Skin of body (tissue), 3 donors: ENCODE measurements at places on chromosomes 7 and 10.

DNA sequence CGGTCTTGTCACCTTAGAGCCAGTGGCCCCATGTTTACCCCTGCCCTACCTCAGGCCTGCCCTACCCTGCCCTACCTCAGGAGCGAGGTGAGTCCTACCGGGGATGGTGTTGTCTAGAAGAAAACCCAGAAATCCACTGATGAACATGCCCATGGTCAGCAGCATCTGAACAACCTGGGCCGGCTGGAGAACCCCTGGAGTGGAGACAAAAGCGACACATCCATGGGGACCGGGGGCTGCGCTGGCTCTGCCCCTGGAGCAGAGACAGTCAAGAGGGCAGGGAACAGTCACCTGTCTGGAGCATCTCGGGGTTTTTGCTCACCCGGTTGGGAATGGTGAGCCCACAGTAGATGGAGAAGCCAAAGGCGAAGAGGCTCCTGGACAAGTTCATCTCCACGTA, 36.3 kb downstream of the STRA8 start:
- DNase-seq: no peak

GRCh38 chr7:25456467-25457171, 228.3 kb upstream of the NPVF start:
- DNase-seq: no peak

DNA sequence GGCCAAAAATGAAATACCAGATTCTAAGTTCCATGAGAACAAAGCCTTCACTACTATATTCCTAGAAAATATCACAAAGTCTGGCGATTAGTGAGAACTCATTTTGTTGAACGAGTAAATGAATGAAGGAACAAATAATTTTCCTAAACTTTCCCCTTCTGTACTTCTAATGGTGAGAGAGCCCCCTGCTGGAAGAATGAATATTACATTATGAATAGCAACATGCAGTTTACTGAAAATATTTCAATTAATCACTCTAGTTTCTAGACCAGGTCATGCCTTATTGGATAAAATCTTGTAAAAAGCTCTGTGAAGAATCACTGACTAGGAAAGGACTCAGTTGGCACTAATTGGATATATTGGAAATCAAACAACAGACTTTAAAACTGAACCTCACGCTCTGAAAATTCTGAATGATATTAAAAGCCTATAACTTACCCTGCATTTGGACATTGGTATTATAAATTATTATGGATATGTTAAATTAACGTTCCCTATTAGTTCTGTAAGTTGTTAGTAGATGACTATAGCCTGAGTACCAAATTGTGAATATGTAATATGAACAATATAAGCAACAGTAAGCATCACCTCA, 32.4 kb upstream of the MTPN start:
- DNase-seq: peak; percentile 8

DNA sequence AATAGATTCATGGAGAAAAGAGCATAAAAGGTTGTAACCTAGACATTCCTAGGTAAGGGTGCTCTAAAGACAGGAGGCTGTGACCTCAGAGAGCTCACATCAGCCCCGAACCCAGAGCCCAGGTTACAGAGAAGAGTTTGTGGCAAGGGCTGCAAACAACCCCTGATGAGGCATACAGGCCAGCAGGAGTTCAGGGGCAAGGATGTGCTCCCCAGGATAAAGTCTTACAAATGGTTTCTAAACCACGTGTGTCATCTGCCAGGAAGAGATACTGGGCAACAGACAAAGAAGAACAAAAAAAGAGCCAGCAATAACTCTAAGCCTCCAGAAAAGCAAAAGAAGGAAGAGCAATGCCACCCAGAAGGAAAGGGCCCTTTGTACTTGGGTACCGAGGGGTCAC, 27.7 kb downstream of the NCAPG2 start:
- no peak for DNase-seq

GRCh38 chr10:5976512-5977470, 552 bp downstream of the IL15RA start:
- DNase-seq: no peak

DNA sequence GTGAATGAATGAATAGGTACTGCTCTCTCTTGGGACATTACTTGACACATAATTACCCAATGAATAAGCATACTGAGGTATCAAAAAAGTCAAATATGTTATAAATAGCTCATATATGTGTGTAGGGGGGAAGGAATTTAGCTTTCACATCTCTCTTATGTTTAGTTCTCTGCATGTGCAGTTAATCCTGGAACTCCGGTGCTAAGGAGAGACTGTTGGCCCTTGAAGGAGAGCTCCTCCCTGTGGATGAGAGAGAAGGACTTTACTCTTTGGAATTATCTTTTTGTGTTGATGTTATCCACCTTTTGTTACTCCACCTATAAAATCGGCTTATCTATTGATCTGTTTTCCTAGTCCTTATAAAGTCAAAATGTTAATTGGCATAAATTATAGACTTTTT, 1.2 kb downstream of the CFTR start:
- no peak for DNase-seq

DNA sequence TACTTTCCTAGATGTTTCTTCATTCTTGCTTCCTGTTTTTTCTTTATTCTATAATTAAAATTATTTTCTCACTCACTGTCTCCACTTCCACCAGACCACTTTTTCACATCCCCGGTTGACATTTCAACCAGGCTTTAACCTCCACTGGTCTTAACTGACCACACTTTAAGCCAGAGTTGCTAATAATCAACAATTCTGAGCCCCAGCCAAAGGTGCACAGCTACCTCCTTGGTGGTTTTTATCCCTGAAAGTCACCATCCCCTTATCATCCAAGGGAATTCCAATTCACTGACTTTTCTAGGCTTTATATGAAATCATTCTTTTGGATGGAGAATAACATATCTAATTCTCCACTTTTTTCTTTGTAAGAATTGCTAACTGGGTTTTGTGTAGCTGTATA, 138.9 kb downstream of the FRMD4A start:
- DNase-seq: no peak

DNA sequence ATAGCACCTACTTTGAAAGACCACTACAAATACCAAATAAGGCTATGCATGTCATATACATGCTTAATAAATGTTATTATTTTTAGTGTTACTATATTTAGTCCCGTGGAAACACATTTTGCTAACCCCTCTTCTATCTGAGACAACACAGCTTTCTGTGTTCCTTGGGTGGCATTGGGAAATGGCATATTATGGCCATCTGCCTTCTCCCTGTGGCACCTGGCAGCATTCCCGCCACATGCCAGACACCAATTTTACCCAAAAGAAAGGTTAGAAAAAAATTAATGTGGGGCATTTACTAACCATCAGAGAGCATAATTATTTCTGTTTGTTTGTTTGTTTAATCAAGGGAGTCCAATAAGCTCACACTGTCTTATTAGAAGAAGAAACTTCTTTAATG, 168.6 kb upstream of the ETV1 start:
- no peak for DNase-seq

GRCh38 chr10:70523549-70523948, 45.0 kb downstream of the PALD1 start:
- DNase-seq: no peak

DNA sequence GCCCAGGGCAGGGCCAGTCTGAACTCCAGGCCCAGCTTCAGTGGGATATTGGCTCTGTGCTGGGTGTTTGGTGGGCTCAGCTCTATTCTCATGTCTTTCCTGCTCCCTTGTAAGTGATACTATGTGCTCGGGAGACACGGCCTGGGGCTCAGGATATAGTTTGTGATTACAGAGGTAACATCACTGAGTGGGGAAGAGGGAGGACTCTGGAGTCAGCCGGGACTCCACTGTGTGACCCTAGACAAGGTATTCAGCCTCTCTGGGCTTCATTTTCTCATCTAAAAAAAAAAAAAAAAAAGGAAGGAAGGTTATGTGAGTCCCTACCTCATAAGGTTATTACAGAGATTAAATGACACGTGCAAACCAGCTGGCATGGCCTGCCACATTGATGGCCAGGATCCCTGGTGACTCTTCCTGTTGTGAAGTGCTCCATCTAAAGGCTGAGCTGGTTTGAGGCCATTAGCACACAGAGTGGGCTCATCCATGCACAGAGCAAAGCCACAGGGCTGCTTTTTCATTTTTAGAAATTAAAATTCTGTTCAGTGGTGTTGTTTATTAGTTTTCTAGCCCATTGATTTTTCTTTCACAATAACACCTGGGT, 15.7 kb downstream of the SLC13A4 start:
- no peak for DNase-seq

GRCh38 chr10:60141896-60142559, 235.7 kb upstream of the CCDC6 start:
- DNase-seq: no peak

DNA sequence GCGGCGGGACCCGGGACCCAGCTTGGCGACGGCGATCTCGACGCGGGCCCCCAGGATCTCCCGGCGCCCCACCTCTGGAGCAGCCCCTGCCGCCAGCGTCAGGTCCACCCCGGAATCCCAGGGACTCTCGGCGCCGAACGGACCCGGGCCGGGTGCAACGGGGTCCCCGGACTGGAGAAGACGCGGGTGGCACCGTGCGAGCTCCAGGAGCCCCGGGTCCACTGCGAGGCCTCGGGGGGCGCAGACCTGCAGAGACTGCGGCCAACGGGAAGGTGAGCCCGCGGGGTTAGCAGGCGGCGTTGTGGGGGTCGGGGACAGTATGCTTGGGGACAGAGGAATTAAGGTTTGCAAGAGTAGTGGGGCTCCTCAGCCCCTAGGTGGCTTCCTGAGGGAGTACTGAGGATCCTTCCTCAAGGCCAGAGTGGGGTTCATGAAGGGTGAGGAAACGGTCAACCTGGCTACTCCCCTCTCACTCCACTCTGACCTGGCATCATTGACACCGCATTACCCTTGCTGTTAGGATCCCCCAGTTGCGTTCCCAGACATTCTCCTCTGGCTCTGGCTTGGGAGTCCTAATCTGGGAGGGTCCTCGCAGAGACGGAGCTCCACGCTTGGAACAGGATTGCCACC, 353 bp downstream of the EPHB6 start:
- no peak for DNase-seq

- DNase-seq: peak; percentile 48
These were observed 92.2 kb downstream of the EGFR start for GRCh38 chr7:55110993-55111361.

DNA sequence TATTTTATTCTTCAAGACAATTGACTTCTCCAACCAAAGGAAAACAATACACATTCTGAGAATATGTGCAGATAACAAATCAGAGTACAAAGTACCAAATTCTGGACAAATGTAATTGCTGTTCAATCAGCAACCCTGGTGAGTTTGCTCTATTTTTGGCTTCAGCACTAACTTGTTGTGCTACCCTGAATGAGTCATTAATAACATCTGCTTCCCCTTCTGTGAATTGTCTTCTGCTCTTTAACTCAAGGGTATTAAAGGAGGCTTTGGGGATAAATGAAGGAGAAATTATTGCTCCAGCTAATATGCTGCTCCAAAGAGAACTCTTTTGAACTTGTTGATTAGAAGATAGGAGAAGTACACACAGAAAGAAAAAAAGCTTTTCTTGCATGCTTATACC, 459.3 kb downstream of the HTR7 start:
- peak; percentile 3 for DNase-seq

DNA sequence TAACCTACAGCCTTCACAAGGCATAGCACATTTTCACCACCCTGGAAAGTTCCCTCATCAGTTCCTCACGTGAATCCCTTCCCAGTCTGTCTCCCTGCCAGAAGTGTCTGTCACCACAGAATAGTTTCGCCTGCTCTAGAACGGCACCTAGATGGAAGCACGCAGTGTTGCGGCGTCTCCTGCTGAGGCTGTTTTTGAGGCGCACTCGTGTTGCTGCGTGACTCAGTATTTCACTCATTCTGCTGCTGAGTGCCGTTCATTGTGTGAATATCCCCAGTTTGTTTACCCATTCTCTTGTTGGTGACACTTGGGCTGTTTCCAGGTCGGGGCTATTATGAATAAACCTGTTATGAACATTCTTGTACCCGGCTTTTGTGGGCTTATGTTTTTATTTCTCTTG, 12.8 kb downstream of the NOS3 start:
- DNase-seq: no peak

GRCh38 chr7:129385116-129385515, 49.1 kb upstream of the STRIP2 start:
- DNase-seq: no peak

DNA sequence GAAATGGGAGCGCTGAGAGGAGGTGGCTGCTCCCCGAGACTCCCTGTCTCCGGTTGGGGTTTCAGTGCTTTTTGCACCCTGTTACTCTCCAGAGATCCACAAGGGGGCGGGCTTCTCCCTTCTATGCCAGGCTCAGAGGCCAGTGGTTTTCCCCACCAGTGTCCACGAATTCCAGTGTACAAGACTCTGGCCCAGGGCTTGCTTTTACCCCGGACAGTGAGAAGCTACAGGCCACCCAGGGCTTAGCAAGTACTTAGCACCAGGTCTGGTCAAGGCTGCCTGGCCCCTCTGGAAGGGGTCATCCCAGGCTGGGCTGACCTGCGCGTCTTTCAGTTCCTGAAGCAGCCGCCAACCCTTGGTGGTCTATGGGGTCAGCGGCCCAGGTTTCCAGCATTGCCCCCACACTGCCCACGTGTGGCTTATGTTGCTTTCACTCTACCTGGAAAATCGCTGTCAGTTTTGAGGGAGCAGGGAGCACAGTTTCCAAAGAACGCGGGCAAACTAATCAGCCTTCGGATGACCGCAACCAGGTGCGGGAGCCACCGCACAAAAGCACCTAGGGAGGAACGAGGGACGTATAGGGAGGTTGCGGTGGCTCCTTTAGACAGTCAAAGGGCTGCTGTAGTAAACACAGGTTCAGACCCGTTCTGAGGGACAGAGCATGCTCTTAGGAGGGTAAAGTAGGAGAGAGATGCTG, 6.8 kb downstream of the CYP26A1 start:
- no peak for DNase-seq

GRCh38 chr10:45265996-45266395, 49.4 kb downstream of the OR13A1 start:
- no peak for DNase-seq

GRCh38 chr7:98816241-98816640, 53.6 kb downstream of the TMEM130 start:
- no peak for DNase-seq

DNA sequence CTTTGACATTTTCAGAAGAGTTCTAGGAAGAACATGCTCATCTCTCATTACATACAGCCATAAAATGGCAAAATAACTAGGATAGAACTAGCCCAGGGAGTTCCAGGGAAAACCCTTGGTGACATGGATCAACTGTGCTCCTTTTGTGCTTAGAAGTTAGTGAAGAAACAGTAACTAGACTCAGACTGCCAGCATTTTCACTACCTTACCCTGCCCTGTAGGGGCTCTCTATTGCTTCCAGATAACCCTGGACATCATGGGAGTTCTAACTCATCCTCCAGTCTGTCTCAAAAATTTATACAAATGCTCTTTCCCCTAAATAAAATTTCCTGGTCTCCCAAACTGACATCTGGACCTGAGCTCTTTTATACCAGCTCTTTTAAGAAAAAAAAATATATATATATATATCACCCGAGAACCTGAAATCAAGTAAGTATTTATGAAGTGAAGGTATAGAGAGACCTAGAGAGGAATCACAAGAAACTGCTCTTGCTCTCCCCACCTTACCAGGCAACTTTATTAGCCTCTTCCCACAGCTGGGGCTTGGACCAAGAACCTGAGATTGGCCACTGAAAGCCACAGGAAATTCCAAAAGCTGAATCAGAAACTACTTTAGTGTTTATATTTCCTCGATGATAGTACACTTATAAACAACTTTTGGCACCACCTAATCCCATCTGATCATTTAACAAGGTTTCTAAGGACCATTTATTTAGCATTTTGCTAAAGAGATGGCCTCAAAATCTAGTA, 101.4 kb downstream of the RELN start:
- DNase-seq: no peak

- DNase-seq: no peak
These were observed 53.2 kb downstream of the PROSER2 start for GRCh38 chr10:11876324-11876723.
